ENCODE measurements at places on chromosomes 5 and 9.

DNA sequence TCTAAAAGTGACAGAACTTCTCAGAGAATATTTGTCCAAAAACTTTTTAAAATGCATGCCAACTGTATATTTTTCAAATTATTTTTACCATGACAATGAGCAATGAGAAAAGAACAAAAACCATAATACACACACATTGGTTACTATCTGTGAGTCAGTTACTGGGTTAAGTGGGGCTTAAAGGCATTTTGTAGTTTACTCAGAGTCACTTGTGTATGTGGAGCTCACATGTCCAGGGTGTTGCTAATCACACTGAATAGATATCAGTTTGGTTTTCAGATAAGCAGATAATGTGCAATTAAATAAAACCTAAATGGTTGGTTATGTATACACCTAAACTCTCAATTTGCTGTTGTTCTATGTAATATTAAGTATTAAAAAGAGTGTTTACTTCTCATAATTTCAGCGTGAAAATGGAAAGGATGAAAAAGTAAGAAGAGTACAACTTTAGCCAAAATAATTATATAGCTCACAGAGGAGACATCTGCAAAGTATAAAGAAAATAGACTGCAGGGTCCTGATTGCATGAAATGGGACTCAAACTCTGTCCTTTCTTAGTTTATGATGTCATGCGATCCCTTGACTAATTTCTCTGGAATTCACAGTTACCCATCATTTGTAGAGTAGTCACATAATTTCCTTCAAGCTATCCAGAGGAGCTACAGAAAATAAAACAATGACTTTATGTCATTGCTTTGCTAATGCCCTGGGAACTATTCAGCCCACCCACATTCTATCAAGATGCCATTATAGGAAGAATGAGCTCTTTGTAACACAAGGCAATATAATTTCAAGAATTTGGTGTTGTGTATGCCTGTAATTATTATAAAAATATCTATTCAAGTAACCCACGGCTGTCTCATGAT is 388.0 kb upstream of the ZNF608 start:
- DNase-seq, result no peak

GRCh38 chr9:136610426-136610825 is 52.3 kb upstream of the EGFL7 start:
- DNase-seq, result no peak

GRCh38 chr5:37886242-37886905 is 46.5 kb upstream of the GDNF start:
- no peak for DNase-seq

GRCh38 chr5:149062371-149063016 is 368 bp downstream of the SH3TC2 start:
- no peak for DNase-seq

DNA sequence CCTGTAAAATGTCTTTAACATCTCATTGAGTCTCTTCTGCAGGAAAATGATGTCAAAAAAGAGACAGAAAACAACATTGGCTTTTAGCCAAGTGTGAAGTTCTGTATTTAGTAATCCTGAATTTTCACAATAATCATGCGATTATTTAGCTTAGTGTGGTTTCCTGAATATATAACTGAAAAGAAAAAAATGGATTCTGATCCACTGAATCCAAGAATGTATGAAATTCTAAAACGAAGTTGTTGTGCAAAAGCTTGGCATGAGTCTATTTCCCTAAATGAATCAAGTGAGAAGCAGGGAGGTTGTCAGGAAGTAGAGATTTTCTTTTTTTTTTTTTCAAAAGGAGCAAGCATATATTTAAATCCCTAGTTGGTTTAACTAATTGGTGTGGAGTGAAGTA is 145.9 kb upstream of the CDH6 start:
- DNase-seq, result no peak

- no peak for DNase-seq
These were observed 53.6 kb upstream of the IRX2 start for GRCh38 chr5:2805080-2805479.
